HFFc6 (cell line): ENCODE measurements at places on chromosomes 3 and 15.
A peak's percentile ranks its signal among the peaks of the same experiment; 100 is the strongest.

- no peak for DNase-seq
Observed at GRCh38 chr3:142952272-142953193, 10.9 kb downstream of the PAQR9 start.

DNA sequence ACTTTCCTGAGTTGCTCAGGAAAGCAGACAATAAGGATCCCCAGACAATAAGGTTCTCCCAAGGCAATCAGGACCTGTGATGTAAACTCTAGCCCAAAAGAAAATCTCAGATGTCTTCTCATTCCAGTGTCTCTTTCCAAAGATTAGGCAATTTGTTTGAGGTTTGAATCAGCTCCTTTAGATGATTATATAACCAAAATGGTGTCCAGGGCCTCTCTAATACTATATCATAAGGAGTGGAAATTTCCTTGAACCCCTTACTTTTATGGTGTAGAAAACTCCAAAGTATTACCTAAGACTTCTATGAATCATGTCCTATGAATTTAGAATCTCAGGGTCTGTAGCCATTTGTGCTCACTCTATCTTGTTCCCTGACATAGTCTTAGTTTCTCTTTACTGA lies 65.9 kb downstream of the GPR176 start:
- DNase-seq, result peak; percentile 45

DNA sequence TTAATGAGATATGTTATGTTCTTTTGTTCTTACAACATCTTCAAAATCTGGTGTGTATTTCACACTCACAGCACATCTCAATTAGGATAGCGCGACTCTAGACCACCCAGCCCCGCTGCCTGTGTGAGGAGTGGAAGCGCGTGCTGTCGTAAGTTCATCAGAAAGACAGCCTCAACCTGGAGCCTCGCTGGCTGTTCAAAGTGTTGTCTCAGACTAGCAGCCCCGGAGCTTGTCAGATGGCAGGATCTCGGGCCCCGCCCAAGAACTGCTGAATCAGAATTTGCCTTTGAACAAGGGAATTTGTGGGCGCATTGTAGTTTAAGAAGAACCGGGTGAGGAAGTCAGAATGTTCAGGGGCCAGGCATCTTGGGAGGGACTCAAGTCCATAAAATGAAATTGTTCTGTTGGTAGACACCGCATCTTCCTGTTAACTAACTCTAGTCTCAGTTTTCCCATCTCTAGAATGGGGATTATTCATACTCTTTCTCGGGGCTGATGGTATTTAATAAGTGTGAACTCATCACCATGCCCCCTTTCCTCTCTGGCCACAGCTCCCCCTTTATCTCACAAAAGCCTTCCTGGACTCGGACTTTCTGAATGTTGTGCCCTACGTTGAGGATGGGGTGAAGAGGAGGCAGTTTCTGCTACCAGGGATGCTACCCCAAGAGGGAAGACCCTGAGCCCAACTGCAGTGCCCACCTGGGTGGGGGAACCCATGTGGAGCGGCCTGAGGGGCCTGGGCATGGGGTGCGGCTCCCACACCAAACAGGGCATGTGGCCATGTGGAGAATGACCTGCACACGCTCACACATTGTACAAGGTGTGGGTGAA lies 40.4 kb downstream of the BHLHE40 start:
- no peak for DNase-seq

DNA sequence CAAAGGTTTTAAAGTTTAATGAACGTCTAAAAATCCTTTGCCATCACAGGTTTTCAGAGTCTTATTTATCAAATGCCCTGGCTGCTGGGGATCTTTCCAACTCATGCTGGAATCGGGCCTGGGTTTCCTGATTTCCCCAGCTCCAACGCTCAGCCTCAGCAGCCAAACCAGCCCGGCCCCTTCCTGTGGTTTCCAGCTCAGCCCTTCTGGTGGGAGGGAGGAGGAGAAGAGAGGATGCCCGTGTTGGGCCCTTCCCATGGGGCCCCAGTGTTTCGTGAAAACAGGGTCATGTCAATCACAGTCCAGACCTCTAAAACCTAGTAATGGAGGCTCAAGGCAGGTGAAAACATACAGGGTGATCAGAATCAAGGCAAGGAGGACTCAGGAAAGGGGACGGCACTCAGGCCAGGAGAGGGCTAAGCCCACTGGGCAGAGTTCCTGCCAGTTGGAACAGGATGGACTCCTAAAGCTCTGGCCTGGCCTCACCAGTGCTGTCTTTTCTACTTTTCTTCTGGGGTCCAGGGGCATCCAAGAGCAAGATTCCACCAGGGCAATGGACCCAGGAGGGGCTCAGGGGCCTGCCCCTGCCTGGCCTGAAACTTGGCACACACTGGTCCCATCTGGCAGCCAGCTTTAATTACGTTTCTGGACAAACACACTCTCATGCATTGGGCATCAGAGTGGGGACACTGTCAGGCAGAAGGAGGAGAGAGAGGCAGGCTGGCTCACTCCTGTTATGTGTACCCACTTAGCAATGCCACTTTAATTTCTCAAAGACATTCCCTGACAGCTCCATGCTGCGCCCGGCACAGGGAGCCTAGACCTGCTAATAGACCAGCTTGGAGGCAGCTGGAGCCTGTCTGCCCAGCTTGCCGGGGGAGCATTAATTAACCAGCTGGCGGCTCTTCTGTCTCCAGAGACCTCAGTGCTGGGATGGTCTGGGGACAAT lies 194.6 kb downstream of the FAM43A start:
- no peak for DNase-seq

- no peak for DNase-seq
Observed at GRCh38 chr15:73600413-73601335, 32.5 kb downstream of the NPTN start.

GRCh38 chr3:51953445-51953844 lies 1.7 kb upstream of the GPR62 start:
- DNase-seq, result peak; percentile 71

DNA sequence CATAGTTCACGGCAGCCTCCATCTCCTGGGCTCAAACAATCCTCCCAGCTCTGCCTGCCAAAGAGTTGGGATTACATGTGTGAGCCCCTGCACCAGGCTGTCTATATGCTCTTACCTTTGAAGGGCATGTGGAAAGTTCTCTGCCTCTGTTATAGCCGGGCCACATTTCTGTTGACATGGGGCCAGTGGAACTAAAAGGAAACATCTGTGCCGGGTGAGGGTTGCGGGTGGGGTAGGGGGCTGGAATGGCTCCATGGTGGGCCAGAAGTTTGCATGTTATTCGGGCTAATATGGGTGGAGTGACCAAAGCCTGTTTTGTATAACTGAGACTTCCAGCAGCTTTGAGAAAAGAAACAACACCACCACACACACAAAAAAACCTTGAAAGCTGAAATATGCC lies 8.3 kb upstream of the CLEC3B start:
- no peak for DNase-seq
